ENCODE measurements at places on chromosomes 6 and 20.
A peak's percentile ranks its signal among the peaks of the same experiment; 100 is the strongest.

DNA sequence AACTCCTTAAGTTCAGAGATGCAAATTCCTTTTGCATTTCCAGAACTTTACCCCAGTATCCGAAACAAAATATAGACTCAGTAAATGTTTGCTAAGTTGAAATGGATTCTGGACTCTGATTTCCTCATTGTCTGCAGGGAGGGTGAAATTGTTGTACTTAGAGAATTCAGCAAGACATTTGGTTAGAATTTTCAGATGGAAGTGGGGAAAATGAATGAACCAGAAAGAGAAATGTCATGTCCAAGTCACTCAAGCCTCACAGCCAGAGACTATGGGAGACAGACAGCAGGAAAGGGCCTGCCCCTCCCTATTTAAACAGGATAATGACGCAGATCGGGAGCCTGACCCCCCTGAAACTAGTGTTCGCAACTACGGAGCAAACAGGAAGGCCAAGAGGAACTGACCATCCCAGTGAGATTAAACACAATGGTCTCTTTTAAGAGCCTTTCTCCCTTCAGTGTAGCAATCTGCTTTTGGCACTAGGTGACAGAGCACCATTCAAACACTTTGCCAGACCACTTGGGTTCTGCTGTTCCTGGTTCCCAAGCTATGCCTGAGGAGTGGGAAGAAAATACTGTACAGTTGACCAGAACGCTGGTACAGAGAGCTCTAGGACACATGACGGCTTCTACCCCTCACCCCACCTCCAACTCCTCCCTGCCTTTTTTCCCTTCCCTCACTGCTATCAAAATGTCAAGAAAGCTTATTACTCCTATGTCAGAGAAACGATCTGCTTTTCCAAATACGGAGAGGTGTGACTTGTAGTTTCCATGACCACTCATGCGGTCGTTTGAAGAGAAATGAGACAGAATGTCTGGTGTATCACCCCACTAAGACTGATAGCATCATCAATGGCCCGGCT, 13.7 kb downstream of the NEDD9 start:
- DNase-seq, result no peak

- DNase-seq, result no peak
Observed at GRCh38 chr6:11432713-11433450, 104.7 kb upstream of the TMEM170B start.

DNA sequence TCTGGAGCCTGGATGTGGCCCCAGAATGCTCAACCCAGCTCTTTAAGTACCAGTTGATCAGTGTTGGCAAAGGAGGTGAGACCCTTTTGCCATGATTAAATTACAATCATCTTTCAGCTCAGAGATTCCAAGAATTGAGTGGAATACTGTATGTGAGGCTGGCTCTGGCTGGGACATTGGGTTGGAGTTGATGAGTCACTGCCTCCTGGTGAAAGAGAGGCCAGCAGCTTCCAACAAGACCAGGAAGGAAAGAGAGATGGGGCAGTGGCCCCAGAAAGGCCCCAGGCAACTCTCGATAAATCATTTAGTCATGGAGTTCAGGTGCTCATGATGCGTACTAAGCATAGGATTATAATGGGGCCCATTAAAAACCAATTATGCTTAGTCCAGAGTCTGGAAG, 2.1 kb downstream of the TGM6 start:
- no peak for DNase-seq

DNA sequence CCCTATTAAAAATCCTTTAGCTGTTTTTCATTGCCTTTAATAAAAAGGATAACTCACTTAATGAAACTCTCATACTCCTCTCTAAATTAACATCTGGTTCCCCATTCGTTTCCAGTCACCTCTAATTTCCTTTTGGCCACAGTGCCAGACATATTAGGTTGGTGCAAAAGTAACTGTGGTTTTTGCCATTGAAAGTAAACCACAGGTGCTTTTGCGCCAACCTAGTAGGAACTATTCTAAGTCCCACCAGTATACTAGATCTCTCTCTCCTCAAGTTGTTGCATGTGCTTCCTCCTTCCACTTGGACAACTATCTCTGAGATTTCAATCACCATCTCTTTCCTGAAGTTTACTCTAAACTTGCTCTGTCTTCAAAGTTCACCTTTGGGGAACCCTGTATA, 961.1 kb downstream of the TBC1D32 start:
- no peak for DNase-seq

DNA sequence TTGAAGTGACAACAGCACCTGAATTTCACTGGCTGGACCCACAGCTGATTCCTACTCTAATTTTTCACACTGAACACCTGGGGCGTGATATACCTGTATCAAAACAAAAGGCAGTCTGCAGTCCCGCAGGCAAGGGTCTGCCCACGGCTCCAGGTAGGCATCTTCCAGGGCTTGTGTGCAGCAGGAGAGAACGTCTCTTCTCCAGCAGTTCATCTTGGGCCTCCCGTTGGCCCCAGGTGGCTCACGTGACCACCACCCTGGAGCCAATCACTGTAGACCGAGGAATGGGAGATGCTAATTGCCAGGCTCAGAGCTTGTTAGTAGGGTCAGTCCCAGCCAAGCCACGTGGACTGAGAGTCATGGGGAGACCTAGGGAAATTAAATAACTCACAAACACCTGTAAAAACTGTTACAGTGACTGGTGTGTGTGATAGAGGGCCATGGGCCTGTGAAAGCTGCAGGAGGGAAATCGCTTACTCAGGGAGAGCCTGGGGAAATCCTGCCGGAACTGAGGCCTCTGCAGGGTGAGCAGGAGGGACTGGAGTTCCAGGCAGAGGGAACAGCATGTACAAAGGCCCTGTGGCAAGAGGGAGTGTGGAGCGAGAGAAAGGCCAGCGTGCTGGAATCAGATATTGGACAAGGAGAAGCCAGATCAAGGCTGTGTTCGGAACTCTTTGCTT, 83.4 kb downstream of the EYA2 start:
- DNase-seq, result no peak

DNA sequence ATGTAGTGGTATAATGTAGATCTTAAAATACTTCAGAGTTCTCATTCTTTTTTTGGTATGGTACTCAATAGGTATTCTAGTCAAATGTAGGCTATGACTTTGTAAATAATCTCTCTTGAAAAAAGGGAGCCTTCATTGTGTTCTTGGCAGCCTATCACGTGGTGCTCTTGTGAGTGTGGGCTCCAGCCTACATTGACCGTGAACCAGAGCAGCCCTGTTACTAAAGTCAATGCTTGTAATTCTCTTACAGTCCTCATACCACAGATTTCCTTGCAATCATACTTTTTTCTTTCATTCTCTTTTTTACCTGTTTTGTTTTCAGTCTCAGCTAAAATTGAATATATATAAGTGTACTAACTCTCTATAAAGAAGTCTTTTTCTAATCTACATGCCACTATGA, 31.1 kb downstream of the ARID1B start:
- no peak for DNase-seq

- DNase-seq, result no peak
Observed at GRCh38 chr20:2421247-2421646, 40.5 kb downstream of the TGM6 start.

DNA sequence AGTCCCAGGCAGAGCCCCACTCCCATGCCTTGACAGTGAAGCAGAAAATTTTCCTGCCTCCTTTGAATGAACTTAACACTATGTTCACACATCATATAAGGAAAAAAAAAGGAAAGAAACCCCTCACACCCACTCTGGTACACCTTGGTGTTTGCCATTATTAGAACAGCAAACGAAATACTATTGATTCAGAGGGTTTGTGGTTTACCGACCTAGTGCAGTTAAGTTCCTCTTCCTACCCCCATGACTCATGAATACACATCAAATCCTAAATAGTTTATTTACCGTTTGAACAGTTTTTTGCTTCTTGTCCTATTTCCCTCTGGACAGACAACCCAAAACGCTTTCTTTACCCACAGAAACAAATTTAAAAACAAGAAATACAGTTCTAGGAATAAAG, 237.7 kb downstream of the FOXA2 start:
- DNase-seq, result no peak

DNA sequence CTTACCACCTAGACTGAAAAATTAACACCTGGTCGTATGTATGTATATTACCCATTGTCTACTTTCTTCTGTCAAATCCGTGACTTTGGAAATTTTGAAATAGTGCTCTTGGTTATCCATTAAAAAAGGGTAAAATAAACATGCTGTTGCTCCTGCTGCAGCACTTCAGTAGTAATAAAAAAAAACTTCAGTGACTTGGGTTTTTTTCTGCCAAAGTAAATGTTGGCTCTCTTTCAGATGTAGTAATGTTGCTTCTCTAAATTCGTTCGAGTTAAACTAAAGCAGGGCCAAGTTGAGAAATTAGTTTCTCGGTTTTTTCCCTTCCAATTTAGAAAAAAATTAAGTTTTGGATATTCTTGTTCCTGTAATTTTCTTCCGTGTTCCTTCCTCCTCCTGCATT, 34.2 kb downstream of the JARID2 start:
- no peak for DNase-seq

DNA sequence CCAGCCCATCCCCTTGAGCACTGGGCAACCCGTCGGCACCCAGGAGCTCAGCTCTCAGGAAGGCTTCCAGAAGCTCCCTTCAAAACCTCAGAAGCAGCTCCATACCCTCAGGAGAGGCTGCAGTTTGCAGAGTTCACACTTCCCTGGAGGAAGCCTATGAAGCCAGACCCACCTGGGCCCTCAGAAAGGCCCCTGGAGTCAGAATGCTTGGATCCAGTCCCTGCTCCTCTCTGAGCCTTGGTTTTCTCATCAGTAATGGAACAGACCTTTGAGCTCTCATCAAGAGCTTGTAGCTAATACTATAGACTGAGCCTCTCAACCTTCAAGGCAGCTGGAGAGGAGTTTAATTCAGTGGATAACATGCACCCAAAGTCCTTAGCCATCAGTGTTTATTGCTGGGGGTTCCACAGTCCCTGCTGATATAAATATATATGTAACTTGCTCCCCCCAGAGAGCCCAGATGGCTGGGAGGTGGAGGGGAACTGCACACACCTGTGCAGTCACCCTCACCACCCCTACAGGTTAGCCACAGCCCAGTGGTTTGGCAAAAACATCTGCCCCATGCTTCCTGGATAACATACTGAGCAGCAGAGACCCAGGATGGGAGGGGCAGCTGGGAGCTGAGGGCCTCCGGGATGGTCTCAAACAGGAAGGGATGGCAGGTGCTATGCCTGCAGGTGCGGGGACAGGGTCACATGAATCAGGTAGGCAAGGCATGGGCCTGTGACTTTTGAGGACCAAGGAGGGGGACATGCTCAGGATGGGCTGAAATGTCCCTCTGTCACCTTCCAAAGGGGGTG, 120.1 kb downstream of the SNX5 start:
- no peak for DNase-seq

DNA sequence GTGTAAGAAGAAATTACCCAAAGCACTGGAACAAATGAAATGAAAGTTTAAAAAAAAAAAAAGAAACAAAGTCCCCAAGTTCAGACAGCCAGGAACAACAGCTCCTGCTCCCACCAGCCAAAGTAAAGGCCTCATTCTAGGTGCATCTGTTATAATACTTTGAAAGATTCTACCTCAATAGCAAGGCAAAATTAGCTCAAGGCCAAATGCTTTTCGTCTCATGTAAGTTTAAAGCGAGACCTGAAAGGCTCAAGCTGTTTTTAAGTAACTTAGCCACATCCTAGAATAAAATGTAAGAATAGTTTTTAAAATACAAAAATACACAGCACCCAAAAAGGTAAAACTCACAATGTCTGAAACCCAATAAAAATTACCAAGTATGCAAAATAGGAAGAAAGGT, 64.7 kb downstream of the TASP1 start:
- no peak for DNase-seq

DNA sequence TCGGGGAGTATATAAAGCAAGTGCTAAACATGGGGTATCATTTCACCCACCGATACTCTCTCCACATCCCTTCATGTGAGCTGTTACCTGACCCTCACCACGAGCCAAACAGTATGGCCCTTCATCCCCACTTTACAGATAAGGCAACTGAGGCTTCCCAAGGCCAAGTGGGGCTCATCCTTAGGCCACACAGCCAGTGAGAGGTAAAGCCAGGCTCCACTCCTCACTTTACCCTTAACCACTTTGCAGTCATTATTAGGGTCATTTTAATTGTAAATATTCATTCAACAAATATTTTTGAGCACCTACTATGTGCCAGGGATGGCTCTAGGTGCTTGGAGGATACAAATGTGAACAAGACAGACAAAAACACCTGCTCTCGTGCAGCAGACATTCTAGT, 7.0 kb downstream of the SIRPA start:
- DNase-seq, result no peak

GRCh38 chr6:474453-475185, 83.1 kb downstream of the IRF4 start:
- peak; percentile 59 for DNase-seq

- no peak for DNase-seq
Observed at GRCh38 chr6:155024391-155025027, 29.4 kb downstream of the TIAM2 start.

GRCh38 chr6:165872311-165872710, 209.3 kb upstream of the PDE10A start:
- no peak for DNase-seq

DNA sequence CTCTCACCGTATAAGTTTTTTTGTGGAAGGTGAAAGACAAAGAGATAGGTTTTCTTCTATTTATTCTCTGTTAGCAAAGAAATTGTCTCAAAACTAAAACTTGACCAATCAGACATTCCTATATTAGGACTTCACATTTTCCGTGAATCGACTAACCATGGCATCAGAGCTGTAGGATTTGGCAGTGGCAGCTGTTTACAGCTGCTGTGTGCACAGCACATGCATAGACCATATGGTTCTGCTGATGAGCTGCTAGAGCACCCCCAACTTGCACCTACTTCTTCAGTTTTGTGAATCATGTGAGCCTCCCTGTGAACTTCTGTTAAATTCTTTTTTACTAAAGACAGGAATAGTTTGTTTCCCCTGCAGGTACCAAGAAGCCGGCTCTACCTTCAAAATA, 157.9 kb downstream of the RFX6 start:
- DNase-seq, result no peak

GRCh38 chr20:9520086-9520485, 5.7 kb downstream of the LAMP5 start:
- DNase-seq, result no peak

DNA sequence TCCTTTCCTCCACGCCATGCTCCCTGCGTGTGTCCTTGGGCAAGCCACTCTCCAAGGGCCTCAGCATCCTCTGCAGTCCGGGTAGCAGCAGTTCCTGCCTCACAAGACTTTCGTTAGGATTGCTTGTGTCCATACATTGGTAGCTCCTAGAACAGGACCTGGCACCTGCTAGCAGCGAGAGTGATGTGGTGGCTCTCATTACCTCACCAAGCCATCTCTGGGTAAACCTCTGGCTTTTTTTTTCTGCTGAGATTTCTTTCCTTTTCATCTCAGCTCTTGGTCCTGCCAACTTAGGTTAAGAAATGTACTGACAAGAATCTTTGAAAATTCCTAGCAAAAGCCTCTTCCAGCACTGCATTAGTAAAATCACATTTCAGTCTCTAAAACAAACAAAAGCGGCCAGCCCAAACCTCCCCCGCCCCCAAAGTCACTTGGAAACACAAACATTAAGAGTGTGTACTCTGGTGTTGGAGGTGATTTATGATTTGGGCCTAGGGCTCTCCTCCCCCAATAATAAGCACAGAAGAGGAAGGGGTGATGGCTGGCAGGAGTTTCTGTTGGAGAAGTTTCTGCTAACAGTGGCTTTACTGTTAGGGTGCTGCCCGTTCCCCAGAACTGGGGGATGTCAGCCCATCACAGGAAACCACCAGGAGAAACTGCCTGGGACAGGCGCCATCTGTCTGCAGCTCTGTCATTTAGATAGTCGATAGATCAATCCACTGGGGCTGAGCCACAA, 199.2 kb downstream of the CD83 start:
- DNase-seq, result no peak
